AML-193 (cell line): ENCODE measurements at places on chromosomes 5 and 9.

DNA sequence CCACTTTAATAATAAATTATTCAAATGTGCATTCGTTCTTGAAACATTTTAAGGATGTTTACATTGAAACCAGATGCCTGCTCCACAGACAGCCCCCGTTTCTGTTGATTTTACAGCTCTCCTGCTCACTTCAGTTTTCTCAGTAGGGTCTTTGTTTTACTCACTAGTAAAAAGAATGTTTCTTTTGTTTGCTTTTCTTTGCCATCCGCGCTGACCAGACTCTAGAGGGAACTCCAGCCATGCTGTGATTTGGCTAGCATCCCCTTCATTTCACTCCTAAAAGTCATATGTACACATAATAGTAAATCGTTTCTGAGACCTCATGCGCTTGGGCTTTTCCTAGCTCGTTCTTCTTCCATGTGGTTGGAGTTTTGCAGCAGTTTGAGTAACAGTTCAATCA lies 28.7 kb upstream of the PALM2AKAP2 start:
- DNase-seq = no peak

- no peak for DNase-seq
Observed at GRCh38 chr5:147339313-147339712, 104.5 kb downstream of the STK32A start.

GRCh38 chr9:71908825-71909224 lies 2.2 kb downstream of the ABHD17B start:
- DNase-seq = no peak

GRCh38 chr9:127589955-127590370 lies 22.1 kb upstream of the STXBP1 start:
- peak; percentile 22 for DNase-seq

DNA sequence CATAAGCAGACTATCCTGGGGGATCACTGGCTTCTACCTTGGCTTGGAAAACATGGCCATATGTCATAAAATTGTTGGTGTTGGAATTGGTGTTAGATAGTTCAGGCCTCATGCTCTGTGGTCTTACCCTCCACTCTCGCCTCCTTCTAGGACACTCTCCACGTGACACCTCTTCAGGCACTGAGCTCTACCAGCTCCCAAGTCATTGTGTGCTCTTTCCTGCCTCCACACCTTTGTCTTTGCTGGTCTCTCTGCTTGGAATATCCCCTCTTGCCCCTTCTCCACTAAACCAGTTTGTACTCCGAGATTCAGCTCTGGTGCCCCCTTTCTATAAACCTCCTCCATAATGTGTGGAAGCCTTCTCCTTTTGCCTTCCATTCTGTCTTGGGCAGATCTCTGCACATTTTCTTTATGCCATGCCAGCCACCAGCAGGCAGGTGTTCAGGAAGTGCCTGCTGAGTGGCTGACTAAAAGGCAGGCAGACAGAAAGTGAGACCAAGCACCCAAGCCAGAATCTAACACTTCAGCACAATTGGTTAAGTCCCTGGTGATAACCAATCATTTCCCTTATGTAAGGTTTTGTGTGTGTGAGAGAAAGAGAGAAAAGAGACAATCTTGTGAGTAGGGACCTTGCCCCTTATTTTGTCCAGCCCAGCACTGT lies 37.7 kb downstream of the SAR1B start:
- DNase-seq = no peak

DNA sequence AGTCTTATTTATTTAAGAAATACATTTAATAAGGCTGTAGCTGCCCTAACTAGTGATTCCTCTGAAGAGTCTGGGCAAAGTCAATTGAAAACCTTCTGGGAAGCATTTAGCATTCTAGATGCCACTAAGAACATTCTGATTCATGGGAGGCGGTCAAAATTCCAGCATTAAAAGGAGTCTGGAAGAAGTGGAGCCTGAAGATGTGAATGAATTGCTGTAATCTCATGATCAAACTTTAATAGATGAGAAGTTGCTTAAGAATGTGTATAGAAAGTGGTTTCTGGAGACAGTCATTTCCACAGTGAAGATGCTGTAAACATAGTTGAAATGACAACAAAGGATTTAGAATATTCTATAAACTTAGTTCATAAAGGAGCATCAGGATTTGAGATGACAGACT lies 61.4 kb downstream of the WDR41 start:
- no peak for DNase-seq

- DNase-seq = no peak
Observed at GRCh38 chr9:33289496-33289895, 820 bp upstream of the NFX1 start.

DNA sequence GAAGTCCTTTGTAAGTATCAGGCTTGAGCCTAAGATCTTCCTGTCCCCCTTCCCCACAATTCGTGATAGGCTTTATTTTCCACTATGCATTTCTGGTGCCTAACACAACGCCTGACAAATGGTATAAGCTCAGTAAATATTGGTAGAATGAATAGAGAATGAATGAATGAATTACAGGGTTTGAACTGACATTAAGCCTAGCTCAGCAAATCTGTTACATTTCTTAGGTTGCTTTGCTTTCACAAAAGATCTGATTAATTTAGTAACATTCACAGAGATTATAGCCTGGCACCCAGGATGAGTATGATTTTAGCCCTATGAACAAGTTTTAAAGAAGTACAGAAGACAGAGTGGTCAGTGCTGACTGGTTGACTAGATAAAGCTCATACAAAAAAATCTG lies 16.4 kb downstream of the RUSC2 start:
- DNase-seq = no peak

- DNase-seq = no peak
Observed at GRCh38 chr5:152329761-152330283, 75.3 kb downstream of the NMUR2 start.

- DNase-seq = no peak
Observed at GRCh38 chr5:150484964-150485692, 22.8 kb upstream of the NDST1 start.

DNA sequence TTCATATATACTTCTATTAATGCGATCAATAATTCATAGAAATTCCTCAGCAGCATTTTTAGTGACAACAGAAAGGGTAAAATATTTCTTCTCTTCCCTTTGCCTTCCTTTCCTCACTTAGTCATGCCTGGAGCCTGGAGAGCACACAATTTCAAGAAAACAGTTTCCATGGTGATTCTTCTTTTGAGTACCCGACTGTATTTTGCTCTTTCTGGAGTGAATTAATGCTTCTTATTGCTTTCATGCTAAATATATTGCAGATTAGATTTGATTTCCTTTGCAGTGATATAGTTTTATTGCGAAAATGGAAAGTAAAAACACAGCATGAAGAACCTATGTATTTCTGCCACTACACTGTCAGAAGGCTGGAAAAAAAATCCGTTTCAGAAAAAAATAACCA lies 153.5 kb downstream of the PPP2R2B start:
- no peak for DNase-seq
